ENCODE measurements at places on chromosomes 13 and 19. TPM values are rescaled to one million over a fixed set of nuclear protein-coding genes. Genes with fewer than 3 reads are reported as not detected.

DNA sequence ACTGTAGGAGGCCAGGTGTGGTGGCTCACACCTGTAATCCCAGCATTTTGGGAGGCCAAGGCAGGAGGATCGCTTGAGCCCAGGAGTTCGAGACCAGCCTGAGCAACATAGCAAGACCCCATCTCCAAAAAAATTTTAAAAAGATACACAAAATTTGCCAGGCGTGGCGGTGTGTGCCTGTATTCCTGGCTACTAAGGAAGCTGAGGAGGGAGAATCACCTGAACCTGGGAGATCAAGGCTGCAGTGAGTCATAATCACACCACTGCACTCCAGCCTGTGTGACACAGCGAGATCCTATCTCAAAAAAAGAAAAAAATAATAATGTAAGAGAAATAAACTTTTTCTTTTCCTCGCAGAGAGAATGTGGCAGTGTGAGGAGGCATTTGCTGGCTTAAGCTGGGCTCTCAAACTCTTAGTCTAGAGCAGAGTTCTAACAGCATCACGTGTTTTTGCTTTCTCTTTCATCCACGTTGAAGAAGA lies 21.1 kb downstream of the FAM187B start:
- DNase-seq: no peak

GRCh38 chr13:25982907-25983306 lies 68.9 kb downstream of the SHISA2 start:
- no peak for DNase-seq

- DNase-seq: no peak
Observed at GRCh38 chr13:37091835-37092234, 13.6 kb downstream of the CSNK1A1L start.

DNA sequence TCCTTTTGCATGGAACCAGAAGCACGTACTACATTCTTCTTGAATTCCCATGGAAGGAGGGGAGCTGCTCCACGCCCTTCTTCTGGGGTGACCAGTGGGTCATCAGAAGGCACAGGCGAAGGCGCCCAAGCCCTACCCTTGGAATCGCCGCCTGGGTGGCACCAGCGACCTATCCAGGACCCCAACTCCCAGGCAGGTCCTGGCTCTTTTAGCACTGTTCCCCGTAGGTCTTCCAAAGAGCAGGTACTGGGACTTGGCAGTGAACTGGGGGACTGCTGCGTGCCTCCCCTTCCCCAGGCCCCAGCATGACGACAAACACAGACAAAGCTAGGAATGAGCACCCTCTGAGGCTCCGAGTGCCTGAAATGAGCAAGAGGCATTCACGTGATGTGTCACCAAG lies 45.0 kb downstream of the CEBPG start:
- DNase-seq: no peak

DNA sequence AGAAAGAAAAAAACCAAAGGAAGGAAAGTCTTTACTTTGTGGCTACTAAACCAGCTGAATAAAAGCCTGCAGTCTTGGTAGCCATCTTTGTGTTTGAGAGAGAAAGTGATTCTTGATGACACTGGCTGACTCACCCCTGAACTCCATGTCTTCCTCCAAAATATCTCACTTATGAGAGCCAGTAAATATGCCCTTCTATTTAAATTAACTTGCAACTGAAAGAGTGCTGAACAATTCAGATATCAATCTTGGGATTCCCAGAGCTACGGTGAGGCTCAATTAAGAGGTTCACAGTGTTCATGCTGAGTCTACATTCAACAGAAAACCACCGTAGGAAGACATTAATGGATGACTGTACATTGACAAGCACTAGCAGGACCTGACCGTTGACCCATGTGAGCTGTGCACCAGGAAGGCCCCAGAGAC lies 57.9 kb downstream of the KCTD12 start:
- DNase-seq: no peak

DNA sequence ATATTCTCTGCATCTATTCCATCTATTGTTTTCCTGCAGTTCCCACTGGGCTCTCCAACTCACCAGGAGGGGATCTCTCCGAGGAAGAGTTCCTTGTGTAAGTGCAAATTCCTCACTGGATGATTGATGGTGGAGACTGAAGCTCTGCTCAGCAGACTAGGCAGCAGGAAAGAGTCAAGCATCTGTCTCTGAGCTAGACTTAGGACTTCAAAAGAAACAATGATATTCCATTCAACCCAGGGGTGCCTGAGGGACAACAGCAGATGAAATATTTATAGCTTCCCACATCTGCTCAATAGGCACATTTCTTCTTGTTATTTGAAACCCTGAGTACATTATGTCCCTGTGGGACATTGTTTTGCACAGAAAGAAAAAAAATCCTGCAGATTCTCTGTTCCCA lies at the start of the genes OR7A5 and OR7C1:
TSS of gene OR7A5 (minus strand) at position 175 of the 400 bp plus-strand sequence. CDS start 6,944 bp downstream, outside the sequence.
TSS of gene OR7C1 (minus strand) at position 175 of the 400 bp plus-strand sequence. CDS start 35,049 bp downstream, outside the sequence.
- no peak for DNase-seq

DNA sequence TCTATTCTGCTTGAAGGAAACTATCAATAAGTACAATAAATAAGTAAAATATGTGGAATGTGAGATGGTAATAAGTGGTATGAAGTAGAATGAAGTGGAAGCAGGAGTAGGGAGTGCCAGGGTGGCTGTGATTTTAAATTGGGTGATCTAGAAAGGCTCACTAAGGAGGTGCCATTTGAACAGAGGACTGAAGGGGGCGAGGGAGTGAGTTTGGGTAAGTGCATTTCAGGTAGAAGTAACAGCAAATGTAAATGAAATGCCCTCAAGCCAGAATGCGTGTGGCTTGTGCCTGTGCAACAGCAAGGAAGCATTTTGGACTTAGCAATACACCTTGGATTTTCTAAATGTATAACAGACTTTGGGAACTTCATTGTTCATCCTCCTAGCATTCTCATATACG lies 77.1 kb downstream of the CCNA1 start:
- DNase-seq: peak; percentile 52

DNA sequence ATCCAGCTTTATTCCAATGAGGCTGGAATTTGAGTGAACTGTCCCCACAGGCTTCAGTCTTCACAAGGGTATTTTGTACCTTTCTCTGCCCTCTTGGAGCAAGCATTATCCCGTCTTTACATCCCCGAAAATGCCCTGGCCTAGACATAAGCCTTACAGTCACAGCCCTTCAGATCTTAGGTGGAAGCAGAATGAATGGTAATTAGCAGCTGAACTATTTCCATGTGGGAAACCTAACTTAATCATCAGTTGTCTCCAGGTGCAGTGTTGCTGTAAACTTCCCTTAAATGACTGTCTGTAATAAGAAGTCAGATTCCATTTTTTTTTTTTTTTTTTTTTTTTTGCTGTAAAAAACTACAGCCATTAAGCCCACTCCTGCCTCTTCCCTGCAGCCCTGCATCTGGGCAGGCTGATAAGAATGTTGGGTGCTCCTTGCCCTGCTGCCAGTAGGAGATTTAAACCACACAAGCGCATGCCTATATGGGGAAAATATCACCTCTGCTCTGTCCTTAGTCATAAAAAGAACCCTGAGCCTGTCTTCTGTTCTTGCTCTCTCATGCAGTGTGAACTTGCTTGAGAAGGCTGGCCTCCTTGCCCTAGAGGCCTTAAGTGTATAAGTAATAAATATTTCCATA lies 426.8 kb upstream of the SLITRK5 start:
- no peak for DNase-seq

DNA sequence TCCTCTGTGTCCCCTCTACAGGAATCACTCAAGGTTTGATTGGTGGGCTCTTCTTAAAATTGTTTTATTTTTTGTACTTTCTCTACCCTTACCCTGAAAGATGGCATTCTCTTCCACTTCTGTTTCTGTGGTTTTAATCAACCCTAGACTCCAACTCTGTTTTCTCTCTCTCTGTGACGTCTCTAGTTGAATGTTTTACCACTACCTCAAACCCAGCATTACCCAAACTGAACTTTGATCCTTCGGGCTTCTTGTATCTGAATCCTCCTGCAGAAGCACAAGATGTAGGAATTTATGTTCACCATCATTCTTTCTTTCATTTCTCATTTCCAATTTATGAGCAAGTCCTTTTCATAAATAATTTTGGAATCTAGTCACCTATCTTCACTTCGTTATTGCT lies 39.9 kb downstream of the PCCA start:
- DNase-seq: no peak

DNA sequence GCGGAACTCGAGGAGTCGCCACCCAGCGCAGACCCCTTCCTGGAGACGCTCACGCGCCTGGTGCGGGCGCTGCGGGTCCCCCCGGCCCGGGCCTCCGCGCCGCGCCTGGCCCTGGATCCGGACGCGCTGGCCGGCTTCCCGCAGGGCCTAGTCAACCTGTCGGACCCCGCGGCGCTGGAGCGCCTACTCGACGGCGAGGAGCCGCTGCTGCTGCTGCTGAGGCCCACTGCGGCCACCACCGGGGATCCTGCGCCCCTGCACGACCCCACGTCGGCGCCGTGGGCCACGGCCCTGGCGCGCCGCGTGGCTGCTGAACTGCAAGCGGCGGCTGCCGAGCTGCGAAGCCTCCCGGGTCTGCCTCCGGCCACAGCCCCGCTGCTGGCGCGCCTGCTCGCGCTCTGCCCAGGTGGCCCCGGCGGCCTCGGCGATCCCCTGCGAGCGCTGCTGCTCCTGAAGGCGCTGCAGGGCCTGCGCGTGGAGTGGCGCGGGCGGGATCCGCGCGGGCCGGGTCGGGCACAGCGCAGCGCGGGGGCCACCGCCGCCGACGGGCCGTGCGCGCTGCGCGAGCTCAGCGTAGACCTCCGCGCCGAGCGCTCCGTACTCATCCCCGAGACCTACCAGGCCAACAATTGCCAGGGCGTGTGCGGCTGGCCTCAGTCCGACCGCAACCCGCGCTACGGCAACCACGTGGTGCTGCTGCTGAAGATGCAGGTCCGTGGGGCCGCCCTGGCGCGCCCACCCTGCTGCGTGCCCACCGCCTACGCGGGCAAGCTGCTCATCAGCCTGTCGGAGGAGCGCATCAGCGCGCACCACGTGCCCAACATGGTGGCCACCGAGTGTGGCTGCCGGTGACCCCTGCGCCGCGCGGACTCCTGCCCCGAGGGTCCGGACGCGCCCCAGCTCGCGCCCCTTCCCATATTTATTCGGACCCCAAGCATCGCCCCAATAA lies 2.3 kb downstream of the AMH start:
- DNase-seq: no peak

- DNase-seq: no peak
Observed at GRCh38 chr19:55209693-55210472, 582 bp upstream of the PTPRH start.

The NLRP4 gene
- not detected for total RNA-seq

The PGLYRP2 gene
- not detected for total RNA-seq

The CKM gene
- total RNA-seq: 0.13 TPM

The CGB2 gene
- 0.77 TPM for total RNA-seq

The KRI1 gene
- 63.8 TPM for total RNA-seq

All from H9 (cell line).